ENCODE measurements at places on chromosomes 1 and 21.

DNA sequence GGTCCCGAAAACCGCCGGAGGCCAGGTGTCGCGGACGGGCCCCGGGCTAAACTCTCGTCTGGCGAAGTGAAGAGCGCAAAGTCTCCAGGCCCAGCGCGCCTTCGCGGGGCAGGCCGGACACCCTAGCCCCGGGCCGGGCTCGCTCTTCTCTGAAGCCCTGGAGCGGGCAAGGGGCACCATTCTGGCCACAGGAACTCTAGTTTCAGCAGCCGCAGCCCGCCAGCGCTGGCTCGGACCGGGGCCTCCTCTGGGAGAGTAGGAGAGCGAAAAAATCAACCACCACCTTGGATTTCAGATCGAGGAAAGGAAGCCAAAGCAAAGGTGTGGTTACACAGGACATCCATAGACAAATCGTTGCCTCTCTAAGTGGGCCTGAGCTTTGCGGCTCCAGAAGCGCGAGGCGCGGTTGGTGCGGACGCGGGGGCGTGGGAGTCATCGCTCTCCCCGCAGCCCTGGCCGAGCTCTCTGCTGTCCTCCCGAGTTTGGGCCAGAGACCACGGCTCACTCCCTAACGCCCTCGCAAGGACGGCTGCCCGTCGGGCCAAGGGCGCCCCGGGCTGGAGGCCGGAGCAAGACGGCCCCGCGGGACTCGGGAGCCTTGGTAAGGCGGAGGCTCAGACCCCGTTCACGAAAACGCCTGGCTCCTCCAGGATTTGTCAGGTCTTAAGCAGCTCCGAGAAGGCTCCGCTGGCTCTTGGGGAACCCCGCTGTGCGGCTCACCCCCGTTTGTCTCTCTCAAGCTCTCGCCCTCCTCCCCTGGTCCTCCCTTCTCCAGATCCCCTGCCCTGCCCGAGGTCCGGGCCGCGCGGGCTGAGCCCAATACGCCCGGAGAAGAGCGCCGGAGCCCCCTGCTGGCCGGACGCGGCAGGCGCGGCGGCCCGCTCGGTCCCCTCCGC is 132.9 kb upstream of the DPYD start:
- no peak for DNase-seq

DNA sequence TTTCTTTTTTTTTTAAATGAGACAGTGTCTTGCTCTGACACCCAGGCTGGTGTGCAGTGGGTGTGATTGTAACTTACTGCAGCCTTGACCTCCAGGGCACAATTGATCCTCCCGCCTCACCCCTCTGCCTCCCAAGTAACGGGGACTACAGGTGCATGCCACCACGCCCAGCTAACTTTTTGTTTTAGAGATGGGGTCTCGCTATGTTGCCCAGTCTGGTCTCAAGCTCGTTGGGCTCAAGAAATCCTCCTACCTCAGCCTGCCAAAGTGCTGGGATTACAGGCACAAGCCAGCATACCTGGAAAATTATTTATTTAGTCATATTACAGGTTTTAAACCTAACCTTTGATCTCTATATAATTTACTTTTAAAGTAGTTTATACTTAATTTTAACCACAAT is 13.4 kb downstream of the LRRC39 start:
- no peak for DNase-seq

DNA sequence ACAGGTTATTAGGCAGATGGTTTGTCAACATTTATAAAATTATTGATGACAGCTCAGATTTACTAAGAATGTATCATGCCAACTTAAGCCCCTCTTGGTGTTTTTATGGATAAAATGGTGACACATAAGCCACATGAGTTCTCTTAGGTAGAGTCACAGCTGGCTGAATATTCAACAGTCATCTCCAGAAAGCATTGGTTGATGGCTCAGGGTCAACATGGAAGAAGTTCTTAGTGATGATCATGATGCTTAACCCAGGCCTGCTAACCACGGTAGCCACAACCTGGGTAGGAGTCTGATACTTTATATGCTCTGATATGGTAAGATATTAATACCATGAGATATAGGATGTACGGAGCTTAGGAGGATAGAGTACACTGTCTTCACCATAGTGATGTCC is 46.4 kb upstream of the SIPA1L2 start:
- DNase-seq: no peak

DNA sequence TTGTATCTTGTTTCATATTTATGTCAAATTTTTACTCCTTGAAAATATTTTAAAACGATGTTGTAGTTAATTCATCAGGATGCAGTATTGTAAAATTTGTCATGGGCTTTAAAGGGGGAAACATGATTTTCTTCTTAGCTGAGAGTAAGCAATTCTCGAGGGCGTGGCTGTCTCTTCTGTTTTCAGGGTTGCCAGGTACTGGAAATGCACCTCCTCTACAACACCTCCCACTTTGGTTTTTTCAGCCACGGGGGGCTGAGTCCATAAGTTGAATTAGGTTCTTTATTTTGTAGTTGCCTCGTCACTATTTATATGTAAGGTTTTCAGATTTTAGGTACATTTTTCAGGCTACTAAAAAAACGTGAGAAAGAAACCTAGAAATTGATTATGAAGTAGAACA is 64.0 kb downstream of the PRDM2 start:
- DNase-seq: no peak

DNA sequence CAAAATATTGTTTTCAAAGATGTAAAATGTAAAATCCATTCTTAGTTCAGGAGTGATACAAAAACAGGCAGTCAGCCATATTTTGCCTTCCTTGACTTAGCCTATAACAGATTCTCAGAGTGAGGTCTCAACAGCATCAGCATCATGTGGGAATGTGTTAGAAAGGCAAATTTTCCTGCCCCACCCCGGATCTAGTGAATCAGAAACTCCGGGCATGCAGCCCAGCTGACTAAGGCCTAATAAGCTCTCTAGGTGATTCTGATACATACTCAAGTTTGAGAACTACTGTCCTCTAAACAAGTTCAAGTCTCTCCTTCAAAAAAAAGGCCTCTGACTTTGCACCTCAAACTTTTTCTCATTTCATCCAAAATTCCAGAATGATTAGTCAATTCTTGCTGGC is 46.9 kb upstream of the PRRC2C start:
- peak; percentile 60 for DNase-seq

DNA sequence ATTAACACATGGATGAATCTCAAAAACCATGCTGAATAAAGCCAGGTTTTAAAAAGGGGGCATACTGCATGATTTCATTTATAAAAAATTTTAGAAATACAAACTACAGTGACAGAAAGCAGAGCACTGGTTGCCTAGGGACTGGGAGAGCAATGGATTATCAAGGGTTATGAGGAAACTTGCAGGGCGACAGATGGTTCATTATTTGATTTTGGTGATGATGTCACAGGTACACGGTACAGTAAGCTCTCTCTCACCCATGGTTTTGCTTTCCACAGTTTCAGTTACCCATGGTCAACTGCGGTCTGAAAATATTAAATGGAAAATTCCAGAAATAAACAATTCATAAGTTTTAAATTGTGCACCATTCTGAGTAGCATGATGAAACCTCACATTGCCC is 14.1 kb downstream of the VAMP4 start:
- no peak for DNase-seq

- no peak for DNase-seq
Observed at GRCh38 chr1:156198831-156199349, 5.0 kb downstream of the SLC25A44 start.

DNA sequence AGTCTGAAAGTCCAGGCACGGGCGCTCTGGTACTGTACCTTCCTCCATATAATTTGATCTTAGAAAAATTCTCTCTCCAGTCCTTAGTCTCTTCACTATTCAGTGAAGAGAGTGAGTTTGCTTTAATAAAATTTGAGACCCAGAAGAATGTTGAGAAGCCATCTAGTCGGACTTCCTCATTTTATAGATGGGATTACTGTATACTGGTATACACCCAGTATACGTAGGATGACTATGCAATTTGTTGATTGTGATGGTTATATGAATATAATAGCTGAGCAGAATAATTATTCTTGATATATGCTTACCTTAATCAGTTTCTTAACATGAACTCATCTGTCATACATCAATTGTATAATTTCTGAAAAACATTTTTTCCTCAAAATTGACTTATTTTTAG is 328.0 kb upstream of the B3GALT2 start:
- no peak for DNase-seq

GRCh38 chr1:90821788-90822359 is 104.8 kb upstream of the BARHL2 start:
- no peak for DNase-seq

DNA sequence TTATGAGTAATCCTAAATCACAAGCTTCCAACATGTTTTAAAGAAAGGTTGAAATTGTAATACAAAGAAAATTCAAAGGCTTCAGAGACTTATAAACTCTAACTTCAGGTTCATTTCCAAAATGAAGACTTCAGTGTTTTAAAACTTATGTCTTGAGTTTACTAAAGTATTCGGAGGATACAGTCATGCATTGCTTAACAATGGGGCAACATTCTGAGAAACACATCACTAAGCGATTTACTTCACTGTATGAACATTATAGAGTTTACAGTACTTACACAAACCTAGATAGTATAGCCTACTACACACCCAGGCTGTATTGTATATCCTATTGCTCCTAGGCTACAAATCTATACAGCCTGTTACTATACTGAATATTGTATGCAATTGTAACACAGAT is 38.3 kb downstream of the CEP170 start:
- no peak for DNase-seq

DNA sequence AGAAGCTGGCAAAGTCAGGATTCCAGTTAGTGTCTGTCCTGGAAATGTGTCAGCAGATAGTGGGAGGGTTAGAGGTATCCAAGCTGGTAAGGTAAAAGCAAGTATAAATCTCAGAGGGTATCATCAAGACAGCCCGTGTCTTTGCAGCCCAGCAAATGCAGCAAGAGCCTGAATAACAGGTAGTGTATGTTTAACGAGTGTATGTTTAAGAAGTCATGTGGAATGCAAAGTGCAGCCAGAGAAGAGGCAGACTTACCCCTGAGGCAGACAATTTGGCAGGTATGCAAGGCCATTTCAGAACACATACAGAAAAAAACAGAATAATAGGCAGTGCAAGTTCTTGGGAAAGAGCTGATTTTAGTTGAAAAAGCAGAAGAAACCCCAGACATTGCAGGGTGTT is 411.0 kb upstream of the NEGR1 start:
- no peak for DNase-seq

DNA sequence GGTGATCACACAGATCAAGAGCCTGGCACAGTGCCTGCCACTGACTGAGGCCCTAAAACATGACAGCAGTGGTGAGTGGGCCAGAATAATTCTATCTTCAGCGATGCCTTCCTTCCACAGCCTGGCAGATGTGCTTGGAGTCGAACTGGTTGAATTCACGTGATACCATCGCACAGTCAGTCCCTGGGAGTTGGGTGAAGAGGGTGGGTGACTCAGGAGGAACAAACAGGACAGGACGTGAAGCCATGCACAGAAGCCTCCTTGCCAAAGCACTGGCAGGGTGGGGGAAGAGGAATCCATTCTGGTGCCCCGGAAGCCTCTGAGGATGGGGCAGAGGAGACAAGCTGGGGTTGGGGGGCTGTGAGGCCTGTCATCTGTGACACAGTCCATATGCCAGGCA is 80.3 kb upstream of the WNT4 start:
- no peak for DNase-seq

- no peak for DNase-seq
Observed at GRCh38 chr21:40345711-40346321, 478.6 kb downstream of the PCP4 start.

DNA sequence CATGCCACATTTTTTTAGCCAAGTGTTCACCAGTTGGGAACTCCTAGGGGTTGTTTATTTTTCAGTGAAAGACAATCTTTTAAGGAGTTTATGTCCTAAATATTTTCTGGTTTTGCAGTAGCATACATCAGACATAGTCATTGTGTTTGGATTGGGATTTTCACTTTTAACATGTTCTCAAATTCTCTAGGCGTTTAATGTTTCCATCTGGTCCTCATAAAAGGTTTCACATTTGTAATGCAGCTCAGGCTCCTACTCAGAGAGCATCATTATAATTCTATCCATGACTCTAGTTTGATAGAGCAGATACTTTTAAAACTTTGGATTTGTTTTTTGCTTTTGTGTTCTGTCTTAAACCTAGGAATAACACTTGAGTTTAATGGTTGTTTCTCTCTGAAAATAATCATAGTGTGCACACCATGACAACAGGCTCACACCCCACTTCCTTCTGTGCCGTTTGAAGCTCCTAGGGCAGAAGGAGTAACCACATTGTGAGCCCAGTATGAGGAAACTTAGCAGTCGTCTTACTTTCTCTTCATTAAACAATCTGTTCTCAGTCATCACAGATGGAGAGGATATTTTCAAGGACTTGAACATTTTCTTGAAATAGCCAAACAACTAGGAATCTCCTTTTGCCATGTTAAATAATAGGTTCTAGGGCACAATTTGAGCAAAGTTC is 219.6 kb downstream of the PDE4B start:
- no peak for DNase-seq
